Stimulated activated CD8-positive, alpha-beta memory T cell treated with anti-CD3 and anti-CD28 coated beads, Interleukin-2, amount 100 ng/mL, for 48 hours (primary cell): ENCODE measurements at places on chromosomes 13 and 19.

DNA sequence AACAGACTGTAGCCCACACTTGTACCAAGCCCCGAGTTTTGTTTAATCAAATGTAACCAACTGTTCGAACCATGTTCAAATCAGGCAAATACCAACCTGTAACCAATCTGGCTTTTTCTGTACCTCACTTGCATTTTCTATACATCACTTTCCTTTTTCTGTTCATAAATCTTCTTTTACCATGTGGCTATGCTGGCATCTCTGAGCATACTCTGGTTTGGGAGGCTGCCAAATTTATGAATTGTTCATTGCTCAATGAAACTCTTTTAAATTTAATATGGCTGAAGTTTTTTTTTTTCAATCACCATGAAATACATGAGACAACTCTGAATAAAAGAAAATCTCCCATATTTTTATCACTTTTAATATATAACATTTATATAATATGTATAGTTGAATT, 256.1 kb downstream of the SLITRK6 start:
- no peak for DNase-seq

GRCh38 chr13:85509512-85509911, 289.7 kb downstream of the SLITRK6 start:
- DNase-seq, result no peak

DNA sequence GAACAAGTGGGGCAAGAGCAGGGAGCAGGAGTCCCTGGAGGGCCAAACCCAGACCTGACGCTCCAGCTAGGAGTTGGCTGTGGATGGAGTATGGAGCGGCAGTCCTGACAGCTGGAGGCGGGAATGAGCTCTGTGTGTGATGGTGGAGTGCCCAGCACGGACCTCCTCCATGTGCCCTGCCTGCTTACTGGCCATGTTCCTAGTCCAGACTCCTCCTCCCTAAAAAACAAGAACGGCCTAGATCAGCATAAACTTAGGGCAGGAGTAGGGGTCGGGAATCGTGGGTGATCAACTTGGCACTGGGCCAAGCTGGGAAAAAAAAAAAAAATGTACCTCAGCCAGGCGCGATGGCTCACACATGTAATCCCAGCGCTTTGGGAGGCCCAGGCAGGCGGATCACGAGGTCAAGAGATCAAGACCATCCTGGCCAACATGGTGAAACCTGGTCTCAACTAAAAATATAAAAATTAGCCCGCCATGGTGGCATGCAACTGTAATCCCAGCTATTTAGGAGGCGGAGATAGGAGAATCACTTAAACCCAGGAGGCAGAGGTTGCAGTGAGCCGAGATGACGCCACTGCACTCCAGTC, 29.5 kb downstream of the LTBP4 start:
- no peak for DNase-seq

DNA sequence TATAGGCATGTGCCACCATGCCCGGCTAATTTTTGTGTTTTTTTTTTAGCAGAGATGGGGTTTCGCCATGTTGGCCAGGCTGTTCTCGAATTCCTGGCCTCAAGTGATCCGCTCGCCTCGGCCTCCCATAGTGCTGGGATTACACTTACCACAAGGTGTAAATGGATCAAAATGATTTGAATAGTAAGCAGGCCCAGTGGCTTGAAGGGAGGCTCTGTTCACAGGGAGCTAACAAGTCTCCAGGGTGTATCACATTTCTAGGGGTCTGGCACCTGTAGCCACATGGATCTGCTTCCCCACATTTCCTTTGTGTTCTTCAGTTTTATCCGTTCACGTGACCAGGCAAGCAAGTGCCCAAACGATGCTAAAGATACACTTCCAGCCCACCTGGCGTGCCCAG, 13.5 kb upstream of the CNFN start:
- no peak for DNase-seq

DNA sequence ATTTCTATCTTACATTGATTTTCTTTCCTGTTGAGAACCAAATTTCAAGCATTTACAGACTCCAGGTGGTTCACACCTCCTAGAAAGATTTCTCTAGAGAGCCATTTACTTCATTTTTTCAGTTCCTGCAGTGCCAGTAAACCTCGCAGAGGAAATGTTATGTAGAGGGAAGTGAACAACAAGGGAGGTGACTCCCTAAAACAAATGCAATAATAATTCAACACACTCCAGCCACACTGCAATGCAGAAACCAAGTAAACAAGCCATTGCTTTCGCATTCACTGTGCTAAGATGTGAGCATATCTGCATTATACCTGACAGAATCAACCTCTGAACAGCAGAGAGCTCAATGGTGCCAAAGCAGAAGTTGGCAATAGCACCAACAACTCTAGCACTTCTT, 215.1 kb downstream of the RBM26 start:
- DNase-seq, result no peak

DNA sequence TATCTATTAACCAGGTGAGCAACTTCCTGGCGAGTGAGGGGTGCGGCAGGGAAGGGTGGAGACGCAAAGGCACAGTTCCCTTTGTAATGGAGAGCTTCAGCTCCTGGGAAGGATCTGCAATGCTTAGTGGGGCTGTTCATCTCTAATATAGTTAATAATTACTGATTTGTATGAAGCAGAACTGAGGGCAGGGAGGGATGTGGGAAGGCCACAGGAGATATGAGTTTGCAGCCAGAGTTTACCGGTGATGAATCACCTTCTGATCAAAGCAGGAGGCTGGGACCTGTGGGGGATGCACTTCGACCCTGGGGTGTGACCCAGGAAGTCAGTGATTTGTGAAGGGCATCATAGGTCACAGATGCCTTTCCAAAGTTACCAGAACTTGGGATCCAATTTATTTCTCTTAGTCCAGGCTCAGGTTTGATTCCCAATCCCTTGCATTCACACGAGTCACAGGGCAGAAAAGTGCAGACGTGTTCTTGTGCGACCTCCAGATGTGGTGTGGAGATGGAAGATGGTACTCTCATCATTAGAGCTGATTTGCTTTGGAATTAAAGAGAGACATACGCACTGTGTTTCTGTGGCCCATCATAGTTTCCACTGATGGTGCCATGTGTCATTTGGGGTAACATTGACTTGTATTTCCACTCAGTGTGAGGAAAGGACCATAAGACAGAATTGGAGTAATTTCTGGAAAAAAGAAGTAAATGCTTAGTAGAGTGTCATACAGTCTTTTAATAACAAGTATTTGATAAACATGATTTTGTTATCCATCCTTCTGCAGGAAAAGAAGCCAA, 55.0 kb downstream of the LRCH1 start:
- peak; percentile 5 for DNase-seq

DNA sequence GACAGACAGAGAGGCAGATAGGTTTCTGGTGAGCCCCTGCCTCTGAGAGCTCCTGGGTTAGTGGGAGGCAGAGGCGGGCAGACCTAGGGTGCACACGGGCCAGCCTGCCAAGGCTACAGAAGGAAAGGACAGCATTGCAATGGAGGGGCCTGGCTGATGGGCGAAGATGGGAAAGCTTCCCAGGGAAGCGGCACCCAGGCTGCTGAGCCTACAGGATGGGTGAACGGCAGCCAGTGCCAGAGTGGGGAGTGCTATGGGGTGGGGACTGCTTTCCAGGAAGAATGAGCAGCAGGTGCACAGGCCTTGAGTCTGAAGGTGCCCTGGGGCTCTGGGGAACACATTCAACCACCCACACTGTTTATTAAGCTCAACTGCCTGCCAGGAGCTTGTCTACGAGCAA, 702 bp upstream of the MAG start:
- DNase-seq, result no peak

GRCh38 chr13:79121286-79121685, 284.8 kb downstream of the RBM26 start:
- DNase-seq, result no peak

DNA sequence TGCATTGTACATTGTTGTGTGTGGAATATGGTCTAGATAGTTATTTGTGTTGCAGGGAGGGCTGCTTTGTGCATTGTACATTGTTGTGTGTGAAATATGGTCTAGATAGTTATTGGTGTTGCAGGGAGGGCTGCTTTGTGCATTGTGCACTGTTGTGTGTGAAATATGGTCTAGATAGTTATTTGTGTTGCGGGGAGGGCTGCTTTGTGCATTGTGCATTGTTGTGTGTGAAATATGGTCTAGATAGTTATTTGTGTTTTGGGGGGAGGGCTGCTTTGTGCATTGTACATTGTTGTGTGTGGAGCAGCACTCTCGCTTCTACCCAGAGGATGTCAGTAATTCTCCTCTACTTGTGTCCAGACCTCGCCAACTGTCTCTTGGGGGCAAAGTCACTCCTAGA, 36.3 kb upstream of the ZNF835 start:
- DNase-seq, result no peak

DNA sequence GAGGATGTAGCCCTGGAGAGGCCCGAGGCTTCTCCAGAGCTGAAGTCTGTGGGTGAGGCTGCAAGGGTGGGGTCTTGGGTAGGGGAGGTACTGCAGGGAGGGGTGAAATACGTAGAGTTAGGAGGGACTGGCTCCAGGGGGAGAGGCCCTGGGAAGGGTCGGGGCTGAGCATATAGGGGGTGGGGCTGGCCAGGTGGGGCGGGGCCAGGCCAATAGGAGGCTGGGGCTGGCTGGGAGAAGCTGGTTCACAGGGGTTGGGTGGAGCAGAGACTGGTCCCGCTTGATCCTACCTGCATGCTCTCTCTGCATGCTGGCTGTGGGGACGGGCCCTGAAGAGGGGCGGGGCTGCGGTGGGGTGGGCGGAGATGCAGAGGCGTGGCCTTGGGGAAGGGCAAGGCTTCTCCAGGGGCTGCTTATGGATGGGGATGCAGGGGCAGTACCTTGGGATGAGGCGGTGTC, 51.9 kb downstream of the CELF5 start:
- peak; percentile 39 for DNase-seq

DNA sequence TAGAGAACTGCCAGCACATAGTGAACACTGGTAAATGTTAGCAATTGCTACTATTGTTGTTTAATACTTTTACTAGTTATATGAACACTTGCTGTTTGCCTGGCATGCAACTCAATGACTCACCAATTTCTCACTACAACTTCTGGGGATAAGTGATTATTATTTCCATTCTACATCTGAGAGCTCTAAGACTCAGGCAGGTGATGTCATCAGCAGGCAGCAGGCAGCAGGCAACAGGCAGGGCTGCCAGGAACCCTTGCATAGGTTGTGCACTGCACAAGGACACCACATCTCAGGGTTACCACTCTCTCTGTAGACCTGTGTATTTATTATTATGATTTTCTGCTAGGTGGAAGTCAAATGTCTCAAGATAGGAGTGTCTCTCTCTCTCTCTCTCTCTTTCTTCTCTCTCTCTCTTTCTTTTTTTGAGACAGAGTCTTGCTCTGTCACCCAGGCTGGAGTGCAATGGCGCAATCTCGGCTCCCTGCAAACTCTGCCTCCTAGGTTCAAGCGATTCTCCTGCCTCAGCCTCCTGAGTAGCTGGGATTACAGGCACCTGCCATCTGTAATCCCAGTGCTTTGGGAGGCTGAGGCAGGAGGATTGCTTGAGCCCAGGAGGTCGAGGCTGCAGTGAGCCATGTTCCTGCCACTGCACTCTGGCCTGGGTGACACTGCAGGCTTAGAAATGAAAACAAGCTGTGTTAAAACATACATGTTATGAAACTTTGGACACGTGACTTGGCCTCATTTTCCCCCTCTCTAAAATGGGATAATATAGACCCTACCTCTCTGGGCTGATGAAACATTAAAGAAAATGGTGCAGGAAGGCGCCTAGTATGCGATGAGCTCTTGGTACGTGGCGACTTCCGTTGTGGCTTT, 22.7 kb downstream of the HPN start:
- no peak for DNase-seq
